ENCODE measurements at places on chromosomes 1 and 21.

DNA sequence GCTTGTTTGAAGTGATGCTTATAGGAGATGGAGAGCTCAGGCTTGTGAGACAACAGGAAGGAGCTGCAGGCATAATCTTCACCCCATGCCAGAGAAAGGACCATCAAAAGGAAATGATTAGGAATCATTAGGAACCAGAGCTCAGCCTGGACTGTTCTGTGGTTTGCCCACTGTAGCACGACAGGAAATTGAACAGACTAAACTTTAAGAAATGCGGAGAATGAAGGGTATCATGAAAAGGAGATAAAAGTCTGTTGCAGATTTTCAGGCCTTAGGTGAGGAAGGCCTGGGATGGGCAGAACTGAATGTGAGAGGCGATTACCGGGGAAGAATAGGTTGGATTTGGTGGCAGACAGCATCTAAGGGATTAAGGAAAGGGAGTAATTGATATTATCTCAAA, 292.0 kb upstream of the PLXNA2 start:
- no peak for DNase-seq

DNA sequence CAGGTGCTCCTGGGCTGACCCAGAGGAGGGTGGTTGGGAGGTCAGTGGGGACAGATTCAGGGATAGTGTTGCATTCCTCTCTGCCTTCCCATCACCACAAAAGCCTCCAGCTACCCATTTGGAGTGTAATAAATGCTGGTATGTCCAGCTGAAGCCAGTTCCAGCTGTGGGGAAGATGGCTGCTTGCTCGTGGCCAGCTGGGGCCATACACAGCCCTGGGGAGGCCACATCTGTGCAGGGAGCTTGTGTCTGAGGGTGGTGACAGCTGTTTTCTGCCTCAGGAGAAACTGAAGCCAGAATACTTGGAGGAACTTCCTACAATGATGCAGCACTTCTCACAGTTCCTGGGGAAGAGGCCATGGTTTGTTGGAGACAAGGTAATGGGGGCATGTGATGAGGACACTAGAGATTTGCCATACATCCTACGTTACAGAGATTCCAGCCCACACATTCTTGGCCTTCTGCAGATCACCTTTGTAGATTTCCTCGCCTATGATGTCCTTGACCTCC, 2.7 kb downstream of the GSTM4 start:
- DNase-seq: no peak

- no peak for DNase-seq
Observed at GRCh38 chr1:56710646-56711045, 65.5 kb downstream of the PRKAA2 start.

GRCh38 chr1:22038036-22038435, 14.5 kb upstream of the CDC42 start:
- DNase-seq: no peak

- DNase-seq: no peak
Observed at GRCh38 chr1:197913495-197914276, 3.5 kb upstream of the LHX9 start.

DNA sequence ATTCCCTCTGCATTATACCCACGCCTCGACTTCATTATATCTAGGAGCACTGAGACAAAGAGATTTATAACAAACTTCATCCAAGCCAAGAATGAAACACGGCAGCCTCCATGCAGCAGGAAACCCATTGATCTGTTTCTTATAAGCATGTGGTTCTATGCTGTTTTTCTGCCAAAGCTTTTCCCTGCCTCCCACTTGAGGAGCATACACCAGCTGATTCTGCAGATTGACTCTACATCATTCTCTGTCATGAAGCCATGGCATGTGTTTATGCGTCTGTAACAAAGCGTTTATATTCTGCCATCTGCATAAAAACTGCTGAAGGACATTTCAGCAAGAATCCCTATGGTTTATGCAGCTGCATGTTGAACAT, 102.0 kb downstream of the CYYR1 start:
- no peak for DNase-seq

- no peak for DNase-seq
Observed at GRCh38 chr1:65423884-65424572, 3.6 kb downstream of the LEPR start.

- DNase-seq: no peak
Observed at GRCh38 chr1:115325874-115326273, 12.2 kb downstream of the NGF start.

DNA sequence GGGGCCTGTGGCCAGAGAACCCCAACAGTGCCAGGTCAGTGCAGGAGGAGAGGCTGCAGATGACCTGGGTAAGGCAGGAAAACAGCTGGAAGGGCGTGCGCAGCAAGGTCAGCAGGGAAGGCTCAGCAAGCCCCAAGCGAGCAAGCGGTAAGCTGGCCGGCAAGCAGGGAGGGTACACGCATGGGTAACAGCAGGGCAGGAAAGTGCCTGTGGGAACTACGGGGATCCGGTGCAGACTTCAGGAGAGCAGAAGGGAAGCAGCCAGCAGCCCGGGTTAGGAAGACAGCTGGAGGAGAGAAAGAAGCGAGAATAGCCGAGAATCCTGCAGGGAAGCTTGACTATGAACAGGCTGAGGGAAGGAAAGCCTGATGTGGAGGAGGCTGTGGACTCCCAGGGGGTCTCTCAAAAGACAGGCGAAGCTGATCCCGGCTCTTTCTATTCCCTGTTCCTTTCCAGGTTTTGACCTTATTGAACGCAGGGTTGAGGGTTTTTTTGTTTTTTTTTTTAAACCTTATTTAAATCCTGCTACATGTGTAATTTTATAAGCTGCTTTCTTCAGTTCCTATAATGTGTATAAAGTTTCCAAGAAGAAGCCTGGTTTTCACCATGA, 20.9 kb downstream of the UMODL1 start:
- DNase-seq: no peak

DNA sequence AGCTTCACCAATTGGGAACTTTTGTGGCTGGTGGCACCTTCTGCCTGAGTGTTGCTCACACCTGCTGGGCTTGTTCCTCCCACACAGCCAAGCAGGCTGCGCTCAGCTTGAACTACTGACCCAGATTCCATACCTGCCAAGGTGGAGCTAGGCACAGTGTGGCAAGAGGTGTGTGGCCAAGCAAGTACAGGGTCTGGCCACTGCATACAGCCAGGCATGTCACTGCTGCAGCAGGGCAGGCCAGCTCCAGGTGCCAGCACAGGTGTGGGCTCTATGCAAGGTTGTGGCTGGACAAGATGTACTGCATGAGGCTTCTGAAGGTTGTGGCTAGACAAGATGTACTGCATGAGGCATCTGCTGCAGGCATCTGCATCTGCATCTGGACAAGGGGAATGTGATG, 1254.8 kb downstream of the AMY1C start:
- DNase-seq: no peak
